Cortex of kidney (tissue), 1 donor: ENCODE measurements at places on chromosomes 4 and X.

DNA sequence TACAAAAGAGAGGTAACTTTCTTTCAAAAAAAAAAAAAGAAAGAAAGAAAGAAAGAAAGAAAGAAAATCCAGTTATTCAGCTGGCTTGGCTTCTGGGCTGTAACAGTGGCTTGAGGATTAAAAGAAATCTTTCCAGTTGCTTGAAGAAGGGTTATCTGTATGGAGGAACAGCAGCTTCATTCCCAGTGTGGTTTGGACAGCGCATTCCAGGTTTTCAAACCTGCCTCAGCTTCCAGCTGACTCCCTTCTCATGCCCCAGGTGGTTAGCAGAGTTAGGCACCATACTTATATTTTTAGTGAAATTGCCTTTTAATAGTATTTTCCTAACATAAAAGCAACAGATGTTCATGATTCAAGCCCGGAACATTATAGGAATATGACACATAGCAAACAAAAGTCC, 48.6 kb downstream of the TMEM164 start:
- no peak for DNase-seq

DNA sequence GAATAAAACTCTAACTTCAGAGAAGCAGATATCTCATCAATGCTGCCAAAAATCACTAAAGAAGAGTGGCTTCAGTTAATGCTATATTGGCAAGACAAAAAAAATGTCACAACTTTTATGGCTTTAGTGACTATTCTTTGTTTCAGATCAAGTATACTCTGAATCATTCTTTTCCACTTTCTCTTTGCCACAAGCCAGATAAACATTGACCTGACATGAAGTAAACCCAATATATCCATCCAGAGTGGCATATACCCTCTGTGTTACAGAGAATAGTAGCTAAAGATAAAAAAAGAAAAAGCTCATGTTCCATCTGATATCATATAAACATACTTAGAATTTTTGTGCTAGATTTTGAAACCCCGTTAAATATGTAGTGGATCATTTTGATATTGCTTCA, 206.7 kb upstream of the CNKSR2 start:
- no peak for DNase-seq

DNA sequence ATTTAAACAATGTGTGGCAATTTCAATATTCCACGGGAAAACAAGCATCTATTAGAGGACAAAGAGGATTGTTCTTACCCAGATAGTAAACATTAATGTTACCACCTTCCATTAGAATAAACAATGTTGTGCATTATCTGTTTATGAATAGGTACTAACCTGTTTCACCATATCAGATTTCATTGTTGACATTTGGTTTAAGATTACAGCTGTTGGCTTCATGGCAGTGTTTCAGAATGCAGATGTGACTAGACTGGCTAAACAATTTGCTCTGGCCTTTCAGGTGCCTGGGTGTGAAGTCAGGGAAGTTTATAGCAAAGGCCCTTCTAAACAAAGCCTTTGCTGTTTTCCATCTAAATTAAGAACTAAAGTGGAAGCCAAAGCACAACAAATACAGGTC, 464.7 kb upstream of the FAM47C start:
- DNase-seq, result no peak

DNA sequence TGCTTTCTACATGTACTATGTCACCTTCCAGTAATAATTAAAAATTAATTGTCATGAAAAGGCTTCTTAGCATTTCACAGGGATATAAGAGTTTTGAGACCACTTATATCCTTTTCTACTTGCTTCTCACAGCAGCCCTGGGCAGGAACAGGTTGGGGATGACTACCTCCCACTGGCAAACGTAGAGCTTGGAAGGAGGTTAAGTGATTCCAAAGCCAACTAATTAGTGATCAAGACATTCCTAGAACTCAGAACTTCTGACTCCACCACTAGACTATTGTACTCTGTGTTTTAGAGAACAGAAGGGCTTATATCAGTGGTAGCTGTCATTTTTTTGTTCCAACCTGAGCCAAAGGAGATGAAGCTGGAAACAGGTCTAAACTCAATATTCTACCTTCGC, 364.5 kb upstream of the BOD1L1 start:
- DNase-seq, result no peak

- no peak for DNase-seq
Observed at GRCh38 chr4:132065940-132066495, 1083.1 kb upstream of the PCDH10 start.

- DNase-seq, result no peak
Observed at GRCh38 chrX:50117476-50117875, 83.3 kb downstream of the AKAP4 start.

GRCh38 chr4:185099024-185099682, 43.9 kb upstream of the SLC25A4 start:
- no peak for DNase-seq

DNA sequence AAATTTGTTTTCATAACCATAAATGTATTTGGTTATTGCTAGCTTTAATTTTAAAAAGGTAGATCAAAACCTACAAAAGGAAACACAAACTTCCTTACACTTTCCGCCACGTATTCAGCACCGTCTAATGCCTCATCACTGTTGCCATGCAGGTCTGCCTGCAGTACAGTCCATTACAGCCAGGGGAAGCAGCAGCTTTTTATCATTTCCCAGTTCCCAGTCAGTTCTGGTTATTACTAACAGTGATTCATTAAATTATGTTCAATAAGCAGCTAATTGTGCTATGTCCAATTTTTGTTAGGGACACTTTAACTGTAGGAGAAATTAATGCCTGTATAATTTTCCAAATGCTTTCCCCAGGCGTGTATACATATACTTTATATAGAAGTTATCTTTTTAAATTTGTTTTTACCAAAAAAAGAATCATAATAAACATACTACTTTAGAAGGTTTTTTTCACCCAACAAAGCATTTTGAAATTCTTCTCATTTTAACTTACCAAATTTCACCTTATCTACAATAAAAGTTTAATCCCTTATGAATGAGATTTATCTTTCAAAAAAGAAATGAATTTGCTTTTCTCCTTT, 93.3 kb downstream of the ANXA3 start:
- DNase-seq, result no peak

DNA sequence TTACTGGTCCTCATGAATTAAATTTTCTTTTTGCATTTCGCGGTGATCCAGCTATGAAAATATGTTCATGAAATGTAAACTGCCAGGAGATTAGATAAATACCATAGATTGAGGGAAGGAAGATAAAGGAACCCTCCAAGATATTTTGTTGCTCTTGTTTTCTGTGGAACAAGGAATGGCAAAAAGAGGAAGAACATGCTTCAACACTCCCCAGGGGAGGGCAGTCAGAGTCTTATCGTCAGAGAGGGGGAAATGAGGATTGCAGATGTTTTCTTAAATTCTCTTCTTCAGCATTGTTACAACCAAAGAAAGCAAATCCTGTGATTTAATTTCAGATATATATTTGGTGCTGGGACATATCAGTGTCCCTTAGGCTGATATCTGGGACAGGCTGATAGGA, 9.5 kb upstream of the SFRP2 start:
- DNase-seq, result no peak

- no peak for DNase-seq
Observed at GRCh38 chrX:132730726-132731125, 227.7 kb downstream of the HS6ST2 start.

DNA sequence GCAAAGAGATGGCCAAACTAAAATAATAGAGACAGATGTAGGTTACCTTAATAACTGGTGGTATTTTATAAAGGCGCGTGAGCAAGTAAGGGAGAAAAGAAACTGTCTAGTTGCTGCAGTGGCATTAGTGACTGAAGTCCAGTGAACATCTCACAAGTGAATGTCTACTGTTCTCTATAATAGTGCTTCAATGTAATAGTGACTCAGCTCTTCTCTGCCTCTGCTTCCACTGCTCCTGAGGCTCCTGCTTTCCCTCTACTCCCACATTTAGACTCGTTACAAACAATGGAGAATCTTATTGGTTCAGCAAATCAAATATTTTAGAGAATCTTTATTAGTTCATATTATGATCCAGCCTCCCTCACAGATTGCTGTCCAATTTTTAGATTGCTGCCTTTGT, 779.1 kb upstream of the HTR2C start:
- no peak for DNase-seq

DNA sequence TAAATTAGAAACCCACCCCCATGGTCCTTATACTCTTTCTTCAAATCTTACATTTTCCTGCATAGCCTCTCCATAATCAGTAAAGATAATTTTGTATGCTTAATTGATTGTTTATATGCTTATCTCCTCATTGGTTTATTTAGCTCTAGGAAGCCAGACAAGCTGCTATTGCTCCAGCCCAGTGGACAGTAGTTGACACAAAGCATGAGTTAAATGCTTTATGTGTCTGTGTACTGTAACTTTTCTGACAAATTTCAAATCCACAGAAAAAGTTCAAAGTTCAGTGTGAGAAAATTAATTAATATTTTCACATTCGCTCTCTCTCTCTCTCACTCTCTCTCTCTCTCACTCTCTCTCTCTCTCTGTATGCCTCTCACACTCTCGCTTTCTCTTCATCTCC, 181.7 kb downstream of the GABRB1 start:
- no peak for DNase-seq

- DNase-seq, result no peak
Observed at GRCh38 chrX:131394384-131394783, 105.3 kb upstream of the IGSF1 start.

DNA sequence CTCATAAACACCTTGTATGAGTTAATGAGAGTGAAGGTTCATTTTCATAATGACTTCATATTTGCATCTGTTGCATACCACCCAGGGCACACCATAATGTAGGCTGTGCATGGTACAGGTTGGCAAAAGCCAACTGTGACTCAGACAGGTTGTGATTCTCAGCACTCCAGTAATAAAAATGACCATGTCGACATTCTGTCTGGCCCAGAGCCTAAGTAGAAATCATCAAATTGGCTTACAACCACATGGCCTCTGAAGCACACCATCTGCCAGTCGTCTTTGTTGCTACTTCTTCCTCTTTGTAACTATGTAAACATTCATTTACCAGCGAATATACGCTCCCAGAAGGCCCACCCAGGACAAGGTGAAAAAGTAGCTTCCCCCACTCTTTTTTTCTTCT, 459.5 kb downstream of the GASK1B start:
- DNase-seq, result no peak
